ENCODE measurements at places on chromosomes 12 and 14. TPM values are rescaled to one million over a fixed set of nuclear protein-coding genes. Genes with fewer than 3 reads are reported as not detected.
A peak's percentile ranks its signal among the peaks of the same experiment; 100 is the strongest.

- no peak overlapping the region for H3K27ac ChIP-seq
- H3K4me3 ChIP-seq = no peak overlapping the region
- no peak for DNase-seq
- no peaks in the 10 kb centered on the region for H3K27me3 ChIP-seq
- H3K4me1 ChIP-seq = no peaks in the 10 kb centered on the region
Measured at GRCh38 chr14:19941668-19942067, 11.0 kb downstream of the OR4K1 start.

HOXC9 gene
- 0.10 TPM for total RNA-seq

- peaks cover 64% of the 10 kb centered on the region for H3K27me3 ChIP-seq
- H3K36me3 ChIP-seq = no peaks in the 10 kb centered on the region
- no peak for DNase-seq
- H3K4me3 ChIP-seq = no peak overlapping the region
- no peaks in the 10 kb centered on the region for H3K4me1 ChIP-seq
Measured at GRCh38 chr14:36676236-36676635, 14.6 kb downstream of the PAX9 start.

ANKS1B gene
- total RNA-seq = 0.40 TPM

IFI27L2 gene
- 47.4 TPM for total RNA-seq

- peak; percentile 3 for DNase-seq
- H3K4me3 ChIP-seq = no peak overlapping the region
- no peaks in the 10 kb centered on the region for H3K4me1 ChIP-seq
- no peak overlapping the region for H3K27ac ChIP-seq
- H3K27me3 ChIP-seq = no peaks in the 10 kb centered on the region
Measured at GRCh38 chr14:90844321-90844720, 28.1 kb upstream of the TTC7B start.

GRCh38 chr14:93619176-93619793 lies 169.0 kb downstream of the PRIMA1 start:
- no peaks in the 10 kb centered on the region for H3K4me1 ChIP-seq
- no peak overlapping the region for H3K27ac ChIP-seq
- peak; percentile 65 for DNase-seq
- no peak overlapping the region for H3K4me3 ChIP-seq

B4GALNT3 gene
- 13.9 TPM for total RNA-seq

- no peak overlapping the region for H3K27ac ChIP-seq
- H3K4me1 ChIP-seq = no peaks in the 10 kb centered on the region
- DNase-seq = no peak
- no peak overlapping the region for H3K4me3 ChIP-seq
Measured at GRCh38 chr14:75946785-75947184, 35.0 kb downstream of the TGFB3 start.

PPFIA2 gene
- 1.2 TPM for total RNA-seq

GRCh38 chr14:32230181-32230580 lies 27.1 kb upstream of the RNU6-8 start:
- H3K4me3 ChIP-seq = no peak overlapping the region
- H3K4me1 ChIP-seq = peaks cover 23% of the 10 kb centered on the region
- no peak overlapping the region for H3K27ac ChIP-seq
- H3K36me3 ChIP-seq = no peaks in the 10 kb centered on the region
- DNase-seq = no peak

DNA sequence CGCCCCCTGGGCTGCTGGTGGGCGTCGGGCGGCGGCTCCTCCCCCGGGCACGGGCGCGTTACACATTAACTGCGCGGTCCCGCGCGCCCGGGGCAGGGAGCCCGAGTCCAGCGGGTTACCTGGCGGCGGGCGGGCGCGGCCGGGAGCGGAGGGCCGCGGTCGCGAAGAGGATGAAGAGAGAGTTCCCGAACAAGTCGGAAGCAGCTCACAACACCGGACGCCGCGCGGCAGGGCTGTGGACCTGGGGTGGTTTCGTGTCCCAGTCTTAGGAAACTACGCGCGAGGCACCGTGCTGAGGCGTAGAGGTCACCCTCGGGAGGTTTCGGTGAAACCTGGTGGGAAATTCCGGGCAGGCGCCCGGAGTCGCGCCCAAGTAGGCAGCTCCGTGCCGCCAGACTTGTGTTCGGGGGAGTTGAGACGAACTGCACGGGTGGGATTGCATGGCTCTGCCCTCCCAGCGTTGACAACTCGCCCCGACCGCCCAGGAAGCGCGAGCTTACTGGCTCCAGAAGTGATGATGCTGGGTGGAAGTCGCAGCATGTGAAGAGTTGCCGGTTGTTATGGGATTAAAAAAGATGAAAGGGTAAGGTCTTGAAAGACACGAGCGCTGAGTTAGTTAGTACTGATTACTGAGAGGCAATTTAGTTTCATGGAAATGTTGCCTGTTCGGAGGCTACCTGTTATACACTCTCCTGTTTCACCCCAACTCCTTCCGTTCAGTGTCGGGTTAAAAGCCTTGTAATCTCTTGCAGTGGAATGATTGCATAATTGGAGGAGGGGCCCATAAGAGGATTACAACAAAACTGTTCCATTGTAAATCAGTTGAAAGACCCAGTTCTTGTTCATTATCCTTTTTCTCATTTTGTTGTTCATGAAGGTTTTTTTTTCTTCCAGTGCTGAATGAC lies 879 bp downstream of the RAB3IP start:
- H3K27me3 ChIP-seq = no peaks in the 10 kb centered on the region
- peak; percentile 84 for DNase-seq
- H3K4me3 ChIP-seq = peak overlapping the region; percentile 50

GRCh38 chr12:13505224-13505623 lies 308.7 kb downstream of the EMP1 start:
- no peaks in the 10 kb centered on the region for H3K36me3 ChIP-seq
- H3K4me1 ChIP-seq = peaks cover 5% of the 10 kb centered on the region
- H3K4me3 ChIP-seq = no peak overlapping the region
- no peak overlapping the region for H3K27ac ChIP-seq
- DNase-seq = no peak
- H3K27me3 ChIP-seq = no peaks in the 10 kb centered on the region

- H3K4me3 ChIP-seq = no peak overlapping the region
- no peaks in the 10 kb centered on the region for H3K4me1 ChIP-seq
- no peaks in the 10 kb centered on the region for H3K27me3 ChIP-seq
- DNase-seq = no peak
- H3K36me3 ChIP-seq = no peaks in the 10 kb centered on the region
Measured at GRCh38 chr14:82431031-82431430, 897.4 kb upstream of the SEL1L start.

- H3K4me3 ChIP-seq = no peak overlapping the region
- H3K27ac ChIP-seq = no peak overlapping the region
- no peaks in the 10 kb centered on the region for H3K36me3 ChIP-seq
Measured at GRCh38 chr12:113103756-113104450, 31.7 kb downstream of the RASAL1 start.

ANKRD33 gene
- not detected for total RNA-seq

KIF5A gene
- 0.03 TPM for total RNA-seq

SLC25A21 gene
- 1.6 TPM for total RNA-seq

KLHDC1 gene
- 6.7 TPM for total RNA-seq

GRCh38 chr12:24900196-24900595 lies 48.7 kb downstream of the BCAT1 start:
- no peak for DNase-seq
- peaks cover 16% of the 10 kb centered on the region for H3K4me1 ChIP-seq
- H3K27ac ChIP-seq = no peak overlapping the region
- H3K4me3 ChIP-seq = no peak overlapping the region

- no peak for DNase-seq
- no peaks in the 10 kb centered on the region for H3K36me3 ChIP-seq
- no peak overlapping the region for H3K4me3 ChIP-seq
Measured at GRCh38 chr12:23559268-23559753, 390.2 kb downstream of the SOX5 start.

GRCh38 chr14:75445236-75445635 lies 17.4 kb downstream of the JDP2 start:
- DNase-seq = no peak
- no peaks in the 10 kb centered on the region for H3K27me3 ChIP-seq
- peaks cover 16% of the 10 kb centered on the region for H3K4me1 ChIP-seq
- no peak overlapping the region for H3K4me3 ChIP-seq
- H3K27ac ChIP-seq = no peak overlapping the region

GRIN2B gene
- 0.60 TPM for total RNA-seq

DNA sequence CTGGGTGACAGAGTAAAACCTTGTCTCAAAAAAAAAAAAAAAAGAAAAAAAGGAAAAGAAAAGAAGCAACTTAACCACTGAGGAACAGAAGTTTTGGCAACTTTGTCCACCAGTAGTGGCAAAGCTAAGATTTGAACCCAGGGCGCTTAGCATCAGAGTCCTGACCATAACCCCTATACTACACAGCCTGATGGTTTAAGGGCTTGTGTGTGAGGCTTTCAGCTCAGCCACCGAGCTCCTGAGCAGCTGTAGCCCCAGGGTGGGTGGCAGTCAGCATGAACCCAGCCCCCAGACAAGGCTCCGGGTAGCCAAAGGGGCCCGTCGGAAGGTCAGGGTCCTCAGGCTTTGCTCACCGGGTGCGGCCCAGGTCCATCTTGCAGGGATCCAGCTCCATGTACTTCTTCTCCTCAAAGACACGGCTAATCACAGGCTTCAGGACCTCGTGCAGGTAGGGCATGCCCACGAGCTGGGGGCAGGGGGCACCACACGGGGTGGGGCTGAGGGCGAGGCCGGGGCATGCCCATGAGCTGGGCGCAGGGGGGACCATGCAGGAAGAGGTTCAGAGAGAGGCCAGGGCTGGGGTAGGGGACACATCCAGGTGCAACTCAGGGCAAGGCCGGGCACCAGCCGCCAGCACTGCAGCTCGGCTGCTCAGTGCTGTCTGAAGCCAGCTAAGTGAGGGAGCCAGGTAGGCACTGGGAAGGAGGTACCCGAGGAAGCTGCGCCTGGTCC lies 20.9 kb downstream of the RASAL1 start:
- no peak overlapping the region for H3K27ac ChIP-seq
- no peaks in the 10 kb centered on the region for H3K4me1 ChIP-seq
- no peak for DNase-seq
- no peaks in the 10 kb centered on the region for H3K36me3 ChIP-seq

ERP27 gene
- 48.0 TPM for total RNA-seq

TIMELESS gene
- 7.9 TPM for total RNA-seq

TAS2R14 gene
- 5.6 TPM for total RNA-seq

DNA sequence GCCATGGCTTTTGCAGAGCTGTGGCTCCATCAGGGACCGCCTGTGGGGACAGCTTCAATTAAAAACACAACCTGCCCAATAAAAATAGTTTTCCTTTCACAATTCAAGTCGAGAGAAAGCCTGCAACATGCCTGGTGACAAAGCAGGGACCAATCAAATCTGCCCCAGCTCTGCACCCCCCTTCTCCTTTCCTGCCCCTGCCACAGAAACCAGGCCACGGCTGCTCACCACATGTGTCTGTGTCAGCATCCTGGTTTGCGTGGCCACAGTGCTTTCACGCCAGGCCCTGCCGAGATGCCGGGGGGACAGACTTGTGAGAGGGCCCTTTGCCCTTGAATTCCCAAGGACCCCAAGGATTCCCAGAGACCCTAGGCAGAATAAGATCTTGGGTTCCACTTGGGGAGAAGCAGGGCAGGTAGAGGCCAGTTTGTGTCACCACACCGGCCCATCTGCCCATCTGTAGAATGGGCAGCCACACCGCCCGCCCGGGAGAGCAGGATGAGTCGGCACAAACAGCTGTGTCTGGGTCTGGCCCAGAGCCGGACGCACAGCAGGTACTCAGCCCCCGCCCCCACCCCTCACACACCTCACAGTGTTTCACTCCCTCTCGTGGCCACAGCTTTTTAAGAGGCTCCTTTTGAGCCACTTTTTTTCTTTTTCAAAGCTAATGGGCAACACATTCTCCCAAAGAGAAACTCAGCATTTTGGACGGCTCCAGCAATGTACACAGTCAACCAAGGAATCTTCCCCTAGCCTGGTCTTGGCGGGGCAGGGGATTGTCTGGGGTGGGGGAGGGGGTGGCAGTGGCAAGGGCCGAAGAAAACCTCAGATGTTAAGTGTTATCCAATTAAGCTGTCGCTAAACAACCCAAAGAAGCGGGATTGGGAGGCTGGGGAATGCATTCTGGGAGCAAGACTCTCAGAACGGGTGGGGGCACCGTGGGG lies 41.5 kb downstream of the BCL11B start:
- H3K27me3 ChIP-seq = no peaks in the 10 kb centered on the region
- peaks cover 51% of the 10 kb centered on the region for H3K4me1 ChIP-seq
- no peak overlapping the region for H3K4me3 ChIP-seq
- peak overlapping the region; percentile 67 for H3K27ac ChIP-seq

GRCh38 chr12:12622418-12622817 lies 10.7 kb downstream of the CREBL2 start:
- no peaks in the 10 kb centered on the region for H3K4me1 ChIP-seq

GRCh38 chr14:95260537-95261361 lies 59.0 kb downstream of the CLMN start:
- no peak overlapping the region for H3K4me3 ChIP-seq
- H3K4me1 ChIP-seq = peaks cover 15% of the 10 kb centered on the region
- no peaks in the 10 kb centered on the region for H3K36me3 ChIP-seq
- no peak overlapping the region for H3K27ac ChIP-seq
- no peak for DNase-seq

DNA sequence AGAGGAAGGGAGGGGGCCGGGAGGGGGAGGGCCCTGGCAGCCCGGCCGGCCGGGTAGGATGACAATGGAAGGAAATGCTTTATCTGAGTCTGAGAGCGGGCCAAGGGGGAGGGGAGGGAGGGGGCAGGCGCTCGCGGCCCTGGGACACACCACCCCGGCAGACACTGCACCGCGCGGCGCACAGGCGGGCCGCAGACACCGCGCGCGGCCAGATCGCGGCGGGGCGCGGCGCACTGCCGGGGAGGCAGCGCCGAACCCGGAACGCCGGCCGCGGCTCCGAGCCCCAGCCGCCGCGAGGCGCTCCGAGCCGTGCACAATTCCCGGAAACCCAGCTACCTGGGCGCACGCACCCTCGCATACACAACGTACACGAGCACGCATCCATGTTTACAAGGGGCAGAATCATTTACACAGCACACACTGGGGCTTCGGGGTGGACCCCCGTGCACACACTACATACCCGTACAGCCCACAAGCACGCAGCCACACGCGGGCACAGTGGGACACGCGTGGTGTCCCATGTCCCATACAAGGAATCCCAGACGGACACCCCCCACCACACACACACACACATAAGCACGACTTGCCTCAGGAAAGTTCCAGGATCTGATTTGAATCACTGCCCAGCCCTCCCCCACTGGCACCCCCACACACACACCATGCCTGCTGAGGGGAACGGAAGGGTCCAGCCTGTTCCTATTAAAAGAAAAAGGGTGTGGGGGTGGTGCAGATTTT lies at the start of gene HDAC7:
Gene HDAC7, minus strand, starts transcription at position 8 of the 735 bp plus-strand sequence. CDS start 118 bp downstream, outside the sequence.
- no peaks in the 10 kb centered on the region for H3K27me3 ChIP-seq
- DNase-seq = peak; percentile 91
- no peaks in the 10 kb centered on the region for H3K36me3 ChIP-seq
- peaks cover 53% of the 10 kb centered on the region for H3K4me1 ChIP-seq
- peak within 1 kb of the TSS; percentile 98 for H3K27ac ChIP-seq

HSP90AA1 gene
- 589 TPM for total RNA-seq

Data from hepatocyte (in vitro differentiated cells).